Neuronal stem cell (in vitro differentiated cells): ENCODE measurements at places on chromosomes 16 and 17.

DNA sequence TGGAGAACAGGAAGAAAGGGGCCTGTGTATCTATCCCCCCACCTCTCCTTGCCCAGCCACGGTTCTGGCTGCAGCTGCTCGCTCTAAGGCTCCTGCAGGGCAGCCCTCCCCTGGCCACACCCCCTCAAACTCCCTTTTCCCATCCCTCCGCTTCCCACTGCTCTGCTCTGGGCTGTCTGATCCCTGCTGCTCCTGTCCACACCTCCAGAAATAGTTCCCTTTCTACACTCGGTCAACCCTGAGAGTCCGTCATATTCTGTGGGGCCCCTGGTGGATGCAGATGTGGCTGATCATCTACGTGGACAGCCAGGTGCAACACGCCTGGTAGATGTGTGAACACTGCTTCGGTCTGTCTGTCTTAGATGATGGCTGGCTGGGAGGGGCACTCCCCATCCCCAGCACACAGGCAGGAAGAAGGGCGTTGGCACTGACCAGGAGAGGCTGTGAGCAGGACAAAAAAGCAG is 19.3 kb upstream of the KRT19 start:
- peaks cover 3% of the 10 kb centered on the region for H3K27me3 ChIP-seq
- no peak overlapping the region for H3K4me3 ChIP-seq
- DNase-seq, result no peak
- peak overlapping the region; percentile 18 for H3K27ac ChIP-seq
- no peaks in the 10 kb centered on the region for H3K36me3 ChIP-seq
- H3K4me1 ChIP-seq, result peaks cover 19% of the 10 kb centered on the region

DNA sequence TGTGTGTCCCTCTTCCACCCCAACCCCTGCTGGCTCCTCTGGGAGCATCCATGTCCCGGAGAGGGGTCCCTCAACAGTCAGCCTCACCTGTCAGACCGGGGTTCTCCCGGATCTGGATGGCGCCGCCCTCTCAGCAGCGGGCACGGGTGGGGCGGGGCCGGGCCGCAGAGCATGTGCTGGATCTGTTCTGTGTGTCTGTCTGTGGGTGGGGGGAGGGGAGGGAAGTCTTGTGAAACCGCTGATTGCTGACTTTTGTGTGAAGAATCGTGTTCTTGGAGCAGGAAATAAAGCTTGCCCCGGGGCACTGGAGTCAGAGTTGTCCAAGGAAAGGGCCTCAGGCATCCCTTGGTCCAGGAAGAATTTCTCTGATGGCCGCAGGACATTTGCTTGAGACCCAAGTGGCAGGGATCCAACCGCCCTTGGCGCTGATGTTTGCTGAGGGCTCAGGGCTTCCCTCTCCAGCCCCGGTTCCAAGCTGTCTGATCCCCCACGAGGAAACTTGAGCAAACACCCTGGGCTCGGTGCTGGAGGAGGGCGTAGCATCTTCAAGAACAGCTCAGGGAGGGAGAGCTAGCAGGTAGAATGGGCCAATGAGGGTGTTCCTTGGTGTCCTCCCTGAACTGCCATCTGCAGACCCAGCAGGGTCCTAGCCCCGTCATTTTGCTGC is 4.5 kb downstream of the NXPH3 start:
- no peak for DNase-seq
- H3K4me1 ChIP-seq, result peaks cover 6% of the 10 kb centered on the region
- H3K4me3 ChIP-seq, result no peak overlapping the region
- H3K36me3 ChIP-seq, result no peaks in the 10 kb centered on the region
- no peaks in the 10 kb centered on the region for H3K27me3 ChIP-seq
- H3K27ac ChIP-seq, result no peak overlapping the region

GRCh38 chr17:73105431-73105830 is 12.9 kb upstream of the SLC39A11 start:
- no peak for DNase-seq
- H3K4me3 ChIP-seq, result no peak overlapping the region
- H3K36me3 ChIP-seq, result no peaks in the 10 kb centered on the region
- H3K27ac ChIP-seq, result no peak overlapping the region
- H3K4me1 ChIP-seq, result no peaks in the 10 kb centered on the region
- no peaks in the 10 kb centered on the region for H3K27me3 ChIP-seq

- no peaks in the 10 kb centered on the region for H3K4me1 ChIP-seq
- no peaks in the 10 kb centered on the region for H3K27me3 ChIP-seq
- no peaks in the 10 kb centered on the region for H3K36me3 ChIP-seq
- H3K4me3 ChIP-seq, result no peak overlapping the region
- no peak for DNase-seq
- no peak overlapping the region for H3K27ac ChIP-seq
Observed at GRCh38 chr16:86959091-86959651, 358.0 kb downstream of the C16orf95 start.

DNA sequence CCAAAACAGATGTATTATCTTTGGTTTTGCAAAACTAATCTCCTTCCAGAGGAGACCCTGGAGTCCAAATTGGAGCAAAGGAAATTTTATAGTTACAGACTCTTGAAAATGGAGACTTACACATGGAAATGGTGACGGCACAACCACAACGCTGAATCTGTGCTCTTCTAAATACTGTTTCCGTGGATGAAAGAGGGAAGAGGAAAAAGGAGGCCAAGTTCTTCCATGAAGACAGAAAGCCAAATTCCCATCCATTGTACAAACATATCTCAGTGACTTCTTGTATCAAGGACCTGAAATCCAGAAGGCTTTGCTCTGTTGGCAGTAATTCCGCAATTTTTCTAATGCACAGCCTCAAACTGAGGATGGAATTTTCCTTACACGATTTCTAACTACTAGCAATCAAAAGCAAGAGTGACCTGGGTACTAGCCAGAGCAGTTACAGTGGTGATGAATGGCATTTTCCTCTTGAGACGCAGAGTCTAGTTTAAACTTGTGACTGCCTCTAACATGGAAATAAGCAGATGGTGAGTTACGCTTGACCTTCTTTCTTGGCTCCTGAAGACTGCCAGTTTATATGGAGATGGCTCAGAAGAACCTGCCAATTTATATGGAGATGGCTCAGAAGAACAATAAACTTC is 38.5 kb downstream of the VPS53 start:
- H3K4me3 ChIP-seq, result no peak overlapping the region
- H3K27ac ChIP-seq, result no peak overlapping the region
- H3K36me3 ChIP-seq, result peaks cover 5% of the 10 kb centered on the region
- H3K27me3 ChIP-seq, result no peaks in the 10 kb centered on the region
- H3K4me1 ChIP-seq, result peaks cover 9% of the 10 kb centered on the region

DNA sequence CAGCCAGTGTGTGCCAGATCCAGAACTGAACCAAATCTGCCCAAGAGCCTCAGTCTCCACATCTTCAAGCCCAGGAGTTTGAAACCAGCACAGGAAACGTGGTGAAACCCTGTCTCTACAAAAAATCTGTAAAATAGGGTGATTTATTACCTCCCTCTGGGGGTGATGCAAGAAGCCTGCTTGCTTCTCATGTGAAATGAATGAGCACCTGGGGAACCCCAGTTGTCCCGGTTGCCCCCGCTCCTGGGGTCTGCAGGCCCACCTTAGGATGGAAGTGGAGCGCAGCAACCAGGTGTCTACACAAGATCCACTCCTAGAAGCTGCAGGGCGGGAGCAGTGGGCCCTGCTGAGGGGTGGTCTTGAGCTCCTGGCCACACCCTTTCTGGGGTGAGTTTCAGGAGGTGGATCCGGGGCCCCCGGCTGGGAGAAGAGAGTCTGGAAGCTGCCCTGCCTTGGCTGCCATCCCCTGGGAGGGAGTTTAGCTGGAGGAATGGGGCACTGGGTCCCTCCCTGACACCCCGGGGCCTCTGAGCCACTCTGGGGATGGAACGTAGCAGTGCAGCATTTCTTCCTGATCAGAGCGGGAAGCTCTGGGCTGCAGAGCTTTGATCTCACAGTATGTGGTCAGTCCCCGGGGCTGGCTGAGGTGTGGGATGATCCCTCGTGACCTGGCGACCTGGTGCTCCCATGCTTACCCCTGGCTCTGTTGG is 117.8 kb downstream of the RAB11FIP4 start:
- no peak overlapping the region for H3K27ac ChIP-seq
- H3K27me3 ChIP-seq, result no peaks in the 10 kb centered on the region
- no peak overlapping the region for H3K4me3 ChIP-seq
- no peak for DNase-seq
- no peaks in the 10 kb centered on the region for H3K4me1 ChIP-seq

DNA sequence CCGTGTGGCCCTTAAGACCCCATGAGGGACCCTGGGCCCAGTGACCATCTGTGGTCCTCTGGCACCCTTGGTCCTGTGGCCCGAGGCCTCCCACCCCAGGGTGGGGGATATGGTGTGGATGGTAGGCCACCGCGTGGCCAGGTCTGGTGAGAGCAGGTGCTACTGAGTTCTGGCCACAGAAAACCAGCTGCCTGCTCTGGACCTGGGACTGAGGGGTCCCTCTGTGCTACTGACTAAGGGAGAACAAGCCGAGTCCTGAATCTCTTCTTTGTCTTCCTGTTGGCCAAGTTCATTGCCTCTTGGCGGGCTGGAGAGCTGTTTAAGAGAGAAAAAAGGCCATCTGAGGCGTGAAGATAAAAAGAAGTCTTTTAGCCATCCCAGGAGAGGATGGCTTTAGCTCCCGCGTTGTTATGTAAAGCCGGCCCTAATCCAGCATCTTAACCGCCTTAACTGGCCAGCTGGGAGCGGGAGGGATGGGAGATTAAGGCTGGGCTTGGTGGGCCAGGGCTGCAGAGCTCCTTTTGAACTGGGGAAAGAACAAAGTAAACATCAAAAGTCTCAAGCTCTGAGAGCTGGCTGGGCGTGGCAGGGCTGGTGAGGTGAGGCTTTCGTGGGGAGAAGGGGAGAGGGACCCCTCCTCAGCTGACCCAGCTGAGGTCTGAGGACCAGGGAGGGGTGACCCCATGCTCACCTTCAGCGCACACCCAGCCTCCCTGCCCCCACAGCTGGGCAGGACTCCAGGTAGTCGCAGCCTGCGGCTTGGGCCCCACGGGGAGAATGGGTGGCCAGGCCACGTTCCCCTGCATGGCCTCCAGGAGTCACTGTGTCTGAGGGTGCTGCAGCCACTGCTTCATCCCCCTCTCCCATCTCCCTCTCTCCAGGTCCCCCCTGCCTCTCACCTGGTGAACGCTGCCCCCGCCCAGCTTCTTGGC is 62.4 kb downstream of the NKD1 start:
- no peak overlapping the region for H3K4me3 ChIP-seq
- peak; percentile 35 for DNase-seq
- no peak overlapping the region for H3K27ac ChIP-seq
- H3K4me1 ChIP-seq, result peaks cover 20% of the 10 kb centered on the region

- peak; percentile 3 for DNase-seq
- H3K4me1 ChIP-seq, result no peaks in the 10 kb centered on the region
Observed at GRCh38 chr17:12395733-12396354, 269.8 kb upstream of the MYOCD start.

GRCh38 chr17:19343671-19344151 is 18.8 kb downstream of the B9D1 start:
- H3K4me3 ChIP-seq, result no peak overlapping the region
- H3K27ac ChIP-seq, result no peak overlapping the region
- no peaks in the 10 kb centered on the region for H3K36me3 ChIP-seq
- no peak for DNase-seq
- peaks cover 15% of the 10 kb centered on the region for H3K4me1 ChIP-seq
- no peaks in the 10 kb centered on the region for H3K27me3 ChIP-seq

- H3K27ac ChIP-seq, result no peak overlapping the region
- H3K36me3 ChIP-seq, result no peaks in the 10 kb centered on the region
- no peak overlapping the region for H3K4me3 ChIP-seq
Observed at GRCh38 chr17:77516902-77517301, 376.1 kb downstream of the SEC14L1 start.

DNA sequence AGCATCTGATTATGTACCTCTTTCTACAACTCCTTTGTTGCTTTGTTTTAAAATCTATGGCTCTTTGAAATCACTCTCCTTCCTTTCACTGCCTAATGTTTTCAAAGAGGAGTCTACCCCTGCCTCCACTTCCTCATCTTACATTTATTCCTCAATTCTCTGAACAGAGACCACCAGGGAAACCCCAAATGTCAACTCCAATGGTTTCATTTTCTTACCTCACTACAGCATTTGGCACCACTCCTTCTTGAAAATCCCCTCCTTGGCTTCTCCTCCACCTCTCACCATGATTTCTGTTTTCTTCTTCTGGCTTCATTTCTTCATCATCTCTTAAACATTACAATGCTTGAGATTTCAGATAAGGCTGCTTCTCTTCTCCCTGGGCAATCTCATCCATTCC is 2.4 kb upstream of the PIK3R5 start:
- H3K4me3 ChIP-seq, result no peak overlapping the region
- H3K27me3 ChIP-seq, result peaks cover 15% of the 10 kb centered on the region
- H3K36me3 ChIP-seq, result no peaks in the 10 kb centered on the region
- H3K27ac ChIP-seq, result no peak overlapping the region

GRCh38 chr17:28433721-28434120 is 27.7 kb upstream of the SLC46A1 start:
- no peaks in the 10 kb centered on the region for H3K27me3 ChIP-seq
- DNase-seq, result no peak
- H3K36me3 ChIP-seq, result no peaks in the 10 kb centered on the region

- H3K27ac ChIP-seq, result no peak overlapping the region
- no peak for DNase-seq
- H3K4me1 ChIP-seq, result peaks cover 15% of the 10 kb centered on the region
- no peaks in the 10 kb centered on the region for H3K27me3 ChIP-seq
- H3K36me3 ChIP-seq, result no peaks in the 10 kb centered on the region
Observed at GRCh38 chr17:80665792-80666191, 121.2 kb downstream of the RPTOR start.

GRCh38 chr16:82681592-82681991 is 54.8 kb downstream of the CDH13 start:
- no peaks in the 10 kb centered on the region for H3K27me3 ChIP-seq
- no peak overlapping the region for H3K27ac ChIP-seq
- no peak overlapping the region for H3K4me3 ChIP-seq

DNA sequence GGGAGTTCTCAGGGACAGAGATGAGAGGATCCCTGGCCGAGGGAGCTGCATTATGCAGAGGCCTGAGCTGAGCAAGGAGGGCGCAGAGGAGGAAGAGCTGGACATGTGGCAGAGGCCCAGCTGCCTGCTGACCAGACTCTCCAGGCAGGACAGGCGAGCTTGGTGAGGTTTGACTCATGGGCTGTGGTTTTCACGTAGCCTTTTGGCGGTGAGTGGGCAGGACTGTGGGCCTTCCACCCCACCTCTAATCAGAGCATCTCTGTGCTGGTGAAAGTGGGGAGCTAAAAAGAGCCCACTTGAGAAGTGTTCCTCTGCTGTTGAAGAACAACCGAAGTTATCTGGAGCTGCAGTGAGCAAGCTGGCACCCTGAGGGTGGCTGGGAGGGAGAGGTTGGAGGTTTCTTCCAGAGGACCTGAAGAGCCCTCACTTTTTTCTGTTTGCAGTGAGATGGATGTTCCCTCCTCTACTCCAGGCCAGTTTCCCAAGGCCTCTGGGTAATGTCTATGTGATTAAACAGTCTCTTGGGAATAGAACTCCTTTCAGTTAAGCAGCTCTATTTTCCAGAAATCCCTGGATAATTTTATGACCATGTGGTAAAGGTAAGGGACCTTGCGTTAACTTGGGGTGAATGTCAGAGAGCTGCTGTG is 11.9 kb downstream of the EPN2 start:
- peaks cover 38% of the 10 kb centered on the region for H3K36me3 ChIP-seq
- no peak for DNase-seq
- H3K27me3 ChIP-seq, result no peaks in the 10 kb centered on the region
- H3K27ac ChIP-seq, result no peak overlapping the region
- peaks cover 3% of the 10 kb centered on the region for H3K4me1 ChIP-seq
